ENCODE measurements at places on chromosomes 6 and 20.

DNA sequence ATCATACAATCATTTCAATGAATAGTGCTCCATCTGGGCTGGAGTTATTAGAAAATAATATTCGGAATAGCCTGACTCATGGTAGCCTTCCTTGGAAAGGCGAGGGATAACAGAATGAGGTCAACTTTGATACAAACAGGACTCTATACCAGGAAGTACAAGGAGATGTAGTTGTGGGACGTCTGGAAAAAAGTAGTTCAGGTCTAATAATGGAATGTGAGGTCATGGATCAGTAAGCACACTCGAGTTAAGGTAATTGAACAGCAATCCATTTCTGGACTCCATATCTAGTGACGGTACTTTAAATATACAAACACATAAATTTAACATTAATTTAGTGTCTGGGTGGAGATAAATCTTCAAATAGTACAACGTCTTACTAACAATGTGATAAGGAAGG is 1204.0 kb upstream of the ADGRB3 start:
- DNase-seq, result no peak

DNA sequence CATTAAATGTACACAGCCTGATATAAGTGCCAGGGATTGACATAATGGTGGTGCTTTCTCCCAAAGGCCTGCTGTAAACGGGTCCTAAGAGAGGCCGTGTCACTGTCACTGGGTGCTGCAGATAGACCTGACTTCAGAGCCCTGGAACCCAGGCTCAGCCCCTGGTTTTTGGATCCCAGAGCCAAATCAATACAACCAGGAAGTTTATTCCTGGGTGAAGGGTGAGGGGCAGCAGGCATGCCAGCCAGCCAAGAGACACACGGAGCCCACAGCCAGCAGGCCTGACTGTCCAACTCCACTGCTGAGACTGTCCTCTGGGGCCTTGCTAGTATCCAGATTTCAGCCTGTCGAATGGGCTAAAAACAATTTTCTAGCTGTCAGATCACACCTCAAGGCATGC is 12.8 kb upstream of the ARMC12 start:
- DNase-seq, result no peak

GRCh38 chr6:16450285-16450684 is 211.9 kb downstream of the GMPR start:
- DNase-seq, result peak; percentile 92

GRCh38 chr6:169194737-169195136 is 58.9 kb downstream of the THBS2 start:
- no peak for DNase-seq

- DNase-seq, result no peak
Measured at GRCh38 chr20:34585019-34585418, 26.5 kb downstream of the MAP1LC3A start.

DNA sequence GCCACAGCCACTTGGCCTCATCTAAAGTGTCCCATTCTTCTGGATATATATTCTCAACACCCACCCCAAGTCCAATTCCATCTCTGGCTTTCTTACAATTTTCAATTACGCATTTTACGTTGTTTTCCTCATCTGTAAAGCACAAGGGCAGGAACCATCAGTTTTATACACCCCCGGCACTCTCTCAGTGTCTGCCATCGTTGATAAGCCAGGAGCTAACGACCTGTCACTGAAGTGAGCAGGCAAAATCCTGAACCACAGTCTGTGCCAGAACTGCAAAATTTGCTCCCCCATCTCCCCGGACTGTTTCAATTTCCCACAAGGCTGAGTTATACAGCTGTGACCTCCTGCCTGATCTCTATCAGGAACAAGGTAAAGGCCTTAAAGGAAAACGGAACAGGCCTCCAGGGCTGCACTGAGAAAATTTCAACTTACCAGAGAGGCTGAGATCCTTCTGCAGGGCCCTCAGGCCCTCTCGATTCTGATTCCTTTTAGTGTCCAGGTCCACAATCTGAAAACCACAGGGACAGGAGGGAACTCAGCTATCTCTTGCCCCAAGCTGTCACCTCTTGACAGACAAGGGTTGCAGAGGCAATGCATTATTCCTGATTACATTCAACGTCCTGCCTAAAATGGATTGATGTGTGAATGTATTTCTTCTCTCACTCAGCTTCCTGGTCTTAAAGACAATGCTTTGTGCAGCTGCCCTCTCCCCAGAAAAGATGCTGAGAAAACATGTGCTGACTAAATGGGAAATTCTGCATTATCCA is 1.8 kb downstream of the PDRG1 start:
- DNase-seq, result no peak

GRCh38 chr20:19809505-19809904 is 51.4 kb downstream of the RIN2 start:
- no peak for DNase-seq

- DNase-seq, result no peak
Measured at GRCh38 chr6:137080711-137081110, 35.9 kb upstream of the IL20RA start.

DNA sequence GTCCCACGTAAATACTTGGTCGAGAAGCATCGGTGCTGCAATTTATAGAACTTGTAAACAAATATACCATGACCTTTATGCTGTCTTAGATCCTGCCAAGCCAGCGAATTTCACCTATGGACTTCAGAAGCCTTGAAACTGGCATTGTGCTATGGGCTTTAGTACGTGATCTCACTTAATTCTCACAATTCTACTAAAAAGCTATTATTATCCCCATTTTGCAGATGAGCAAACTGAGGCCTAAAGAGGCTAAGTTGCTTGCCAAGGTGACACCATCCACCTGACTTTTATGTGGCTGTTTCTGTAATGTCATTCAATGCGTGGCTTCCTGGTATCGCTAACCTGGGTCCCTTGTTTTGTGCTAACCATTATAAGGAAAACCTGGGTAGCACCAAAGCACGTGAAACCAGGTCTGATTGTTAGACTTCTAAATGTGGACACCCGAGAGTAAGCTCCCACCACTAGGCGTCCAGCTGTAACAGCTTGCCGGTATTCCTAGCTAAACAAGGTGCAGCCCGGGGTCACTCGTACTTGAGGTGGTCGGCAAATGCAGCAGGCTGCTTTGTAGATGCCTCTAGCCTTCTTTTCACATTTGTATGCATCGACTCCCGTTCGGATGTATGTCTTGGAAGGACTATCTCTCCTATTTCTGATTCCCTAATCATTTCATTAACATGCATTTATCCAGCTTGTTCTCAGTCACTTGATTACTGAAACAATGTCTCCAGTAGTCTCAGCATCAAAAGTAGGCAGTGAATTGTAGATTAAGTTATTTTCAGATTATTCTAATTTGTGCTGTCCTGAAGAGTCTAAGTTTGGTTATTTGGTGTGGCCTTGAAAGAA is 1.1 kb downstream of the SYNJ2 start:
- DNase-seq, result no peak

- no peak for DNase-seq
Measured at GRCh38 chr20:44073011-44073674, 113.8 kb downstream of the JPH2 start.

DNA sequence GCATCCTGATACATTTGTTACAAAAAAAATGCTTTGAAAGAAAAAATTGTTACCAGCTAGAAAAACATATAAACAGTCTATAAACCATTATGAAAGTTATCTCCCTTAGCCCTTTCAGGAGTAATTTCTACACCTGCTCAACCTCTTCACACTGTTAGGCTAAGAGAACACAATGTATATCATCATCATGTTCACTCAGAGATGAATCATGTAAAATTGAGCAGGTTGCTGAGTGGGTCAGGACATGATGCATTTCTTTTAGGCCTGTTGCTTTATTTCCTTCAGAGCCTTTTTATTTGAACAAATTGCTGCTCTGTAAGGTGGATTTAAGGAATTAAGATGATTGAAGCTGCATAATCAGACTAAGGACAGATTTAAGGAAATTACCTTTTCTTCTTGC is 531.3 kb upstream of the MAN1A1 start:
- DNase-seq, result no peak

GRCh38 chr6:111788379-111789276 is 84.6 kb downstream of the FYN start:
- DNase-seq, result no peak

DNA sequence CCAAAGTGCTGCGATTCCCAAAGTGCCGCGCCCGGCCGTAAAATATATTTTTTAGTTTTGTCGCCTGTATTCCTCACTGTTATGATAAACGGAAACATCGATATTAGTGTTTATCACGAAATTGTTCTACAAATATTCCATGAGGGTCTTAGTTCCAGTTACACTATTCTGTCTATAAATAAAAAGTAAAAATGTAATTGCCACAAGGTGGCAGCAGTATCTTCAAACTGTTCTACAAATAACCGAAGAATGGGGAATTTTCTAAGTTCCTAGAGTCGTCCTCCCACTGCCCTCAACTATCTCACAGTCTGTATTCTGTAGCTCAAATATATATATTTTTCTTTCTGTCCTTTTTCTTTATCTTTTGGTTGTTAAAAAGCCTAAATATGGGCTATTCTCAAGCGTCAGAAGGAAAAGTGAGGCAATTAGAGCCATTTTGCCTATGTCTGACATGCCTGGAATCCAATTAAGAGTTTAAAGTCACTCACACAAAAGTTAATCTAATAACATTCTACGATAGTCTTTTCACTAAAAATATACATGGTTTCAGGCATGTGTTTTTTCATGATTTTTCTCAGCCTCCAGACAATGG is 14.2 kb upstream of the FAM162B start:
- DNase-seq, result no peak

- no peak for DNase-seq
Measured at GRCh38 chr6:26561533-26562466, 23.6 kb downstream of the HMGN4 start.

- no peak for DNase-seq
Measured at GRCh38 chr6:48691420-48691819, 580.4 kb upstream of the PTCHD4 start.

- DNase-seq, result no peak
Measured at GRCh38 chr6:126662966-126663365, 323.1 kb downstream of the CENPW start.

DNA sequence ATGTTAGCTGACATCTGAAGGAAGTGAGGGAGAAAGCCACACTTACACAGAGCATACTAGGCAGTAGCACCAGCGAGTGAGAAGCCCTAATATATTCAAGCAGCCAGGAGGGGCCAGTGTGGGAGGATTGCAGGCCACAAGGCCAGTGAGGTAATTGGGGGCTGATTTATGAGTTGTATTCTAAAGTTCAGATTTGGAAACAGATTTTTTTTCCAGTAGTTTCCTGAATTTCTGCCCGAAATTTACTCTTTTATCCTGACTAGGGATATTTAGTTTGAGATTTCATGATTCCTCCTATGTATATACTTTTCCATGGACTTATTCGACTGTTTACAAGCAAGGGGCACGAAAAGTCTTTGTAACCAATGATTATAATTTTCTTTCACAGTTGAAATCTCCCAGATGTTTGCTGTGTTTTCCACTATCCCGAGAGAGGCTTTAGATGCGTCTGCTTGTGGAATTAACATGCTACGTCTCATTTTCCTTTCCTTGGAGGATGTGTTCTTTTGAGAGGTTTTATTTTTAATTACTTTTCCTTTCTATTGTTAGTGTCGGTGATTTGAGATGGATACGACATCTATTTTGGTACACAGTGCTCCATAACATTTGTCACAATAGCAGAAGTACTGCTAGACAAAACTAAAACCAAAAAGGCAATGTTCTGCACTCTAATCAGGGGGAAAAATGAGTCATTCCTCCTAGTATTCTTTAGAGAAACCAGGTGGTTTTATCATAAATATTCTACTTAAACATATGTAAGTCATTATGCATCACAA is 356.3 kb upstream of the HSF2 start:
- DNase-seq, result no peak

DNA sequence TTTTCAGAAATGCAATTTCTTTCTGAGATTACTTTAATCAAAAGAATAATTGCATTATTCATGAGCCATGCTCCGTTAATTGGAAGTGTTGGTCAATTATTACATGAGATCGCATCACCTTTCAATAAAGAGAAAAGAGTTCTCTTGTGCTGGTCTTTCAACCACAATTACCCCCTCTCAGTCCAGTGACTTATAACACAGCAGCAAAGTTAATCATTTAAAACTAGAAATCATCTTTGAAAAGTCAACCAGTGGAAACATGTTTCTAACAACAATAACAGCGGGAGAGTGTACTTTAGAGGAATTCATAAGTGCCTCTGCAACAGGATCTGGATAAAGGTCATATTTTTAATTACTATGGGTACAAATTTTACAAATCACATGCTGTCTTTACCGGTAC is 384.4 kb upstream of the AGPAT4 start:
- DNase-seq, result no peak

DNA sequence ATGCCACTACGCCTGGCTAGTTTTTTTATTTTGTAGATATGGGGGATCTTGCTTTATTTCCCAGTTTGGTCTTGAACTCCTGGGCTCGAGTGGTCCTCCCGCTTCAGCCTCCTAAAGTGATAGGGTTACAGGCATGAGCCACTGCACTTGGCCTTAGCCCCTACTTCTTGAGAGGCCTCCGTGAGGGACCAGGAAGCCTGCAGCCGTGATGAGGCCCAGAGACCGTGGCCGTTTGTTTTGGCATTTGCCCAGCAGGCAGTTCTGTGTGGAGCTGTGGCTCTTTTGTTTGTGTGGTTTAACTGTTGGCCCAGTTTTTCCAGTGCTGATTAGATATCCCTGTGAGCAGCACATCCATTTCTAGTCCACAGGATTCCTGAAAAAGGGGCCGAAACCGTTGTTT is 39.8 kb downstream of the SRSF3 start:
- DNase-seq, result peak; percentile 32

GRCh38 chr6:29992807-29993206 is 50.5 kb downstream of the HLA-A start:
- DNase-seq, result no peak

DNA sequence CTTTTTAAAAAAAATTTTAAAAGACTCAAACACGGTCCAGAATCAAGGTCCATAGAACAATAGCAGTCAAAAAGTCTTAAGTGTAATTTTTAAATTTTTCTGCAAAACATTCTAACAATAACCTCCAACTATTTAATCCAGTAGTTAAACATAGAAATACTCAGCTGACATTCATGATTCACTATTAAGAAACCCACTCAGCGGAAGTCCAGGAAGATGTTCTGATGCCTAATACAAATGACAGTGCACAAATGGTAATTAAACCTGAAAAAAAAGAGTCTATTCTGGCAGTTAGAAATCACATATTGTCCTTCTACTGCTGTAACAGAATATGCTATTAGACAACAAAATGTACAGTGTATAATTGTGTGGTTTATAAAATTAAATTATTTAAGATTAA is 128.2 kb upstream of the BMP5 start:
- no peak for DNase-seq

- DNase-seq, result no peak
Measured at GRCh38 chr6:17392978-17393891, at the start of gene CAP2. Gene CAP2, plus strand, starts transcription at chr6:17393595. Its CDS starts 27,961 bp downstream, at chr6:17421556.

- peak; percentile 57 for DNase-seq
Measured at GRCh38 chr20:47019121-47019824, 124.6 kb downstream of the EYA2 start.

GRCh38 chr6:139395891-139396301 is 21.4 kb upstream of the CITED2 start:
- no peak for DNase-seq

GRCh38 chr6:25167961-25168360 is 111.2 kb upstream of the CARMIL1 start:
- no peak for DNase-seq

GRCh38 chr6:118650582-118651281 is 659 bp downstream of the CEP85L start:
- DNase-seq, result no peak

- no peak for DNase-seq
Measured at GRCh38 chr20:36578356-36579041, 5.1 kb downstream of the TGIF2 start.

Measured in fibroblast of skin of left biceps (primary cell).